Muscle of arm (tissue), 14 donors: ENCODE measurements at places on chromosomes 1 and 21. TPM values are rescaled to one million over a fixed set of nuclear protein-coding genes. Genes with fewer than 3 reads are reported as not detected.

- DNase-seq, result no peak
These were observed 168.8 kb downstream of the ZSCAN20 start for GRCh38 chr1:33641104-33641830.

GRCh38 chr1:66876664-66877063 is 48.0 kb downstream of the DNAI4 start:
- DNase-seq, result no peak

GRCh38 chr21:25405984-25406383 is 201.3 kb downstream of the MRPL39 start:
- no peak for DNase-seq

DNA sequence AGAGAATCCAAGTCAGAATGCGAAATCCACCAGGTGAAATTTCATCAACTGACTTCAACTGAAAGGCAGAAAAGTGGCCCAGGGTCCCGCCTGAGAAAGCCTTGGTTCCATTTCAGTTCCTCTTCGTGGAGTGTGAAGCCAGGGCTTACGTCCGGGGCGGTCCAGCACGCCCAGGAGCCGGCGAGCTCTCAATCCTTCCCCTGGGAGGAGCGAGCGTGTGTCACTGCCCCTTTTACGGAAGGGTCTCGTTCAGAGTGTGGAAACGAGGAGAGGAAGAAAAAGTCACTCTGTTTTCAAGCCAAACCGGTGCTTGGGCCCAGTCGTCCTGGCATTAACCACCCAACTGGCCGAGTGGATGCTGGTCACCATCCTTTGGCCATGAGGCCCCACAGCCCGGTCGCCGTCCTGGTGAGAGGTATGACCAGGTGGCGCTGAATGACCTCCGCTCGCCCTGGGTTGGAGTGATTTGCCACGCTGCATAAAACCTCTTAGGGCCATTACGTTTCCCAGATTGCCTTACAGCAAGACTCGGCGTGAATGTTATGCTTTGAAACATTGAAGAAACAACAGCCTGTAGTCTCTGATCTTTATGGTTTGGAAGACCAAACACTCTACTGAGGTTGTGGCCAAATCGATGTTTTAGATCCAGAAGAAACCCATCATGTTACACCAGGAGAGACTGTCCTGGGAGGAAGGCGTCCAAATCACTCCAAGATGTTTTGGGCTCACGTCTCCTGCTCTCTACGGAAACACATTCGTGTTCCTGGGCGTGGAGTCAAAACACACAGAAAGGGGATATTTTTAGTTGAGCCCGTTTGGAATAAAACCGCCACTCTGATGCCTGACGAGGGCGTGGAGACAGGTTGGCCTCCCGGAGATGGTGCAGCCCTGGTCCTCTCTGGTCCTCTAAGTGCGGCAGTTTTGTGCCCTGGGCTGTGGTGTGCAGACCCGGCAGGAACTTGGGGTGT is 93.6 kb upstream of the ACTRT2 start:
- DNase-seq, result peak; percentile 70

Gene RGS5
- 40.5 TPM for polyA plus RNA-seq
